ENCODE measurements at places on chromosomes 3 and 15.

DNA sequence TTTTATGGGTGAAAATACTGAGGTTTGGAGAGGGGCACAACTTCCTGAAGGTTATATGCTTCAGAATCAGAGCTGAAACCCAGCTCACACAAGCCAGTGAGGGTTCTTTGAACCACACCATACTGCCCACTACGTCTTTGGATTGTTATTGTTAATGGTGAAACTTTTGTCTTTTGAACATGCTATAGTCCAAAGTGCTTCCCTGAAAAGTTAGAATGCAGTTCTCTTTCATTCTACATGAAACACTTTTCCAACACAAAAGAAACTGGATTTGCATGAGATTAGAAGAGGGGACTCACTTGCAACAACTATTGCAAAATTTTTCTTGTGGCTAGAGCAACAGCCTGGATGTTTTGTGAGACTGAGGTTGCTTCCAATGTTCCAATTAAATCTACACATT lies 473.6 kb downstream of the SOX2 start:
- no peak for DNase-seq

GRCh38 chr15:92968926-92969651 lies 69.0 kb downstream of the CHD2 start:
- no peak for DNase-seq

GRCh38 chr3:46354984-46355383 lies 1.1 kb downstream of the CCR2 start:
- no peak for DNase-seq

- no peak for DNase-seq
Observed at GRCh38 chr3:183244981-183245476, 8.0 kb upstream of the B3GNT5 start.

- no peak for DNase-seq
Observed at GRCh38 chr15:68765602-68766368, 54.9 kb downstream of the ANP32A start.

GRCh38 chr3:44899683-44900367 lies 25.4 kb downstream of the TGM4 start:
- DNase-seq = no peak

- DNase-seq = no peak
Observed at GRCh38 chr3:30231277-30232141, 374.9 kb upstream of the TGFBR2 start.

DNA sequence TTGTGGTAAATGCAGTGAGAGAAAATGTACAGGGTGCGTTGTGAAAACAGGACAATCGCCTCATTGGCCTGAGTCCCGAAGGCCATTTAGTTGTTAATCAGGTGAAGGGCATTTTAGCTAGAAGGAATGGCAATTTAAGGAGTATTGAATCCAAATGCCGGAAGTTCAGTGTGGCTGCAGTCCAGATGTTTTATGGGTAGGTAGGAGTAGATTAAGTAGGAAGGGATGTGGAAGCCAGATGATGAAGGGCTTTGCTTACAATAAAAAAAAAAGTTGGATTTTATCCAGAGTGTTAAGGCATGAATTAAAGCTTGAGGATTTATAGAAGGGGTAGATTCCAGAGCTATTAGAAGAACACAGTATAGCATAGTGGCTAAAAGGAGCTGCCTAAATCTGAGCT lies 572.7 kb downstream of the NLGN1 start:
- no peak for DNase-seq

DNA sequence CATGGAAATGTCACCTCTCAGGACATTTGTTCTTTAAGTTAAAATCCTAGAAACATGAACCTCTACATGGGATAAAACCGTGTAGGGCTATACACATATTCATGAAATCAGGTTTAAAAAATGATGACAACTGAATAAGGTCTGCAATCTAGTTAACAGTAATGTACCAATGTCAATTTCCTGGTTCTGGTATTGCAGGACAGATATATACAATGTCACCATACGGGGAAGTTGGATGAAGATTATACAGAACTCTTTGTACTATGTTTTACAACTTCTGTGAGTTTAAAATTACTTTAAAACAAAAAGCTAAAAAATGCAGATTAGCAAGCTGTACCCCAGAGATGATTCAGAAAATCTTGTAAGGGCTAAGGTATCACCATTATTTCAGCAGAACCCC lies 6.7 kb downstream of the CNTN3 start:
- DNase-seq = no peak

GRCh38 chr15:75069301-75069925 lies 46.0 kb downstream of the PPCDC start:
- DNase-seq = no peak

All from activated CD4-positive, alpha-beta T cell treated with anti-CD3 and anti-CD28 coated beads for 24 hours (primary cell).